ENCODE measurements at places on chromosomes 6 and 20.
A peak's percentile ranks its signal among the peaks of the same experiment; 100 is the strongest.

- DNase-seq: no peak
Measured at GRCh38 chr6:44309092-44309491, 4.1 kb downstream of the AARS2 start.

GRCh38 chr6:160043784-160044183 lies 74.9 kb downstream of the IGF2R start:
- DNase-seq: no peak

- no peak for DNase-seq
Measured at GRCh38 chr6:152909241-152909640, 73.6 kb downstream of the FBXO5 start.

- no peak for DNase-seq
Measured at GRCh38 chr6:129753422-129753821, 43.4 kb upstream of the ARHGAP18 start.

DNA sequence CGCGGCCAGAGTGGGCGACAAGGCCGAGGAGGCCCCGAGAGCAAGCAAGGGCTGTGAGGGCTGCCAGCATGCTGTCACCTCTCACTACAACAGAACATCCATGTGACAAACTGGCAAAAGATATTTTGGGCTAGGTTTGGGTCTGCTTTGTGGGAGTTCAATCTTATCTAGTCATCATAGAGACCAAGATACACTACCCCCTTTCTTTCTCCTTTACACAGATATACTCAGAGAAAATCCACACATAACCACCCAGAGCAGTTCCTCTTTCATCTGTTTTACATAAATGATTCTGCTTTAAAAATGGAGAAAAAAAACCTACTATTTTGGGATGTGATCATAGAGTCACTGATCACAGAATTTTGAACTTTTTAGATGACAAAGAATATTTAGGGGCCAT lies 16.8 kb downstream of the SOX4 start:
- no peak for DNase-seq

GRCh38 chr6:27154696-27155095 lies 92.8 kb upstream of the PRSS16 start:
- DNase-seq: no peak

DNA sequence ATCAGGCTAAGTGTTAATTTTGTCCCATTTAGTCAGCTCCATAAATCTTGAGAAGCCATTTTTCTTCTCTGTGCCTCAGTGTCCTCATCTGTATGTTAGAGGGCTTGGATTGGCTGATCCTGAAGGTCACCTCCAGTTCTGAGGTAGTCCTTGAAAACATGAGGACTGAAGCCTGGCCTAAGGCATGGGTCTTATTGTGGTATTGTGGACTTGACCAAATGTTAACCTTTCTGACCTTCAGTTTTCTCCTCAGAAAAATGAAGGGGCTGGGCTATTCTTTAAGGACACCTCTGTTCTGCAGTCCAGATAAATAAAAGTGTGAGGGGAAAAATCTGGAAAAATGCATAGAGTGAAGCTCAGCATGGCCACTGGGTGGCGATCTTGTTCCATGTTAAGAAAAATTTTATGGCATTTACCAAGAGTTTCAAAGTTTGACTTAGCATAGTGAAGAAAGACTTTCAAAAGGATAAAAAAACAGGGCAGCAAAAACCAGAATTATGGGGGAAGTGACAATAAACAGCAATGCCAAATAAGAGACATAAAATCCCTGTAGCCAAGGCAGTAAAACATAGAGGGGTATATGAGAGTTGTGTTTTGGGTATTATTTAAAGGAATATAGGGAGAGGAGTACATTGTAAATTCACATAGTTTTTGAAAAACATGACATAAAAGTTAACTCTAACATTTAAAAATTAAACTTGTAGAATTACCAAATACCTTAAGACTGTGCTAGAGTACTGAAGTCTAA lies 13.2 kb upstream of the TFB1M start:
- DNase-seq: peak; percentile 55

- no peak for DNase-seq
Measured at GRCh38 chr6:5050009-5050408, 35.1 kb upstream of the PPP1R3G start.

DNA sequence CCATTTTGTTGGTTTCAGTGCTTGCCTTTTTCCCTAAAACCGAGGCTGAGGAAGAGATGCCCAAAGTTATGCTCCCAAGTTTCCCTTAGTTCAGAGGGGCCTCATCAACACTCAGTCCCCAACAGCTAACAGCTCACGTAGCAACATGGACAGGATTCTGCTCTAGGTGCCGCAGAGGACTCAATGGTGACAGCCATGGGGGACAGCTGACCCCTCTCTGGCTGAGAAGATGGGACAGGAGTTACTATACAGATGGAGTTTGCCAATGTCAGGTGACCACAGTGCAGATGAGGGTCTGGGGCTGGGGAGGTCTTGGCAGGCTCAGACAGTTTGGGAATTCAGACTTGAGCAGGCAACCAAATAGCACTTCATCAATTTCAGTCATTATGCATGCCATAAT lies 67.3 kb downstream of the NPEPL1 start:
- no peak for DNase-seq

DNA sequence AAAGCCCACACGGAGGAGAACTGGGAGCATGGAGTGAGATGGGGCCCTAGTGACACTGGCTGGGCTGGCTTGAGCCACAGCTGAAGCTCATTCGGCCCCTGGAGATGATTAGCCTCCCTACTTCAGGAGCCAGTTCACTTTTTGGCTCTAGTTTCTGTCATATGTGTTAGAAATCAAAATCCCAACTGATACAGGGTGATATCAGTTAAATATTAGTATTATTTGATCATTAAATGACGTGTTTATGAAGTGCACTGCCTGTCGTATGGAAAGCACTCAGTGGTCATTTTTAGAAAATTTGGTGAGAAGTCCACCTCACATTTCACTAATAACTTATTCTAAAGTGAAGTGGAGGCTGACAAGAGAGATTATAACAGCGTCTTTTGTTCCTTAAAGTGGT lies 59.0 kb downstream of the TULP4 start:
- no peak for DNase-seq

- no peak for DNase-seq
Measured at GRCh38 chr20:13809373-13809772, 24.5 kb downstream of the NDUFAF5 start.

DNA sequence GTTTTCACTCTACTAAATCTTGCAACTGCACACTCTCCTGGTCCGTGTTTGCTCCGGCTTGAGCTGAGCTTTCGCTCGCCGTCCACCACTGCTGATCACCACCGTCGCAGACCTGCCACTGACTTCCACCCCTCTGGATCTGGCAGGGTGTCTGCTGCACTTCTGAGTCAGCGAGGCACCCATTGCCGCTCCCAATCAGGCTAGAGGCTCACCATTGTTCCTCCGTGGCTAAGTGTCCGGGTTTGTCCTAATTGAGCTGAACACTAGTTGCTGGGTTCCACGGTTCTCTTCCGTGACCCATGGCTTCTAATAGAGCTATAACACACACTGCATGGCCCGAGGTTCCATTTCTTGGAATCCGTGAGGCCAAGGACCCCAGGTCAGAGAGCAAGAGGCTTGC lies 98.6 kb upstream of the GPR6 start:
- DNase-seq: no peak

DNA sequence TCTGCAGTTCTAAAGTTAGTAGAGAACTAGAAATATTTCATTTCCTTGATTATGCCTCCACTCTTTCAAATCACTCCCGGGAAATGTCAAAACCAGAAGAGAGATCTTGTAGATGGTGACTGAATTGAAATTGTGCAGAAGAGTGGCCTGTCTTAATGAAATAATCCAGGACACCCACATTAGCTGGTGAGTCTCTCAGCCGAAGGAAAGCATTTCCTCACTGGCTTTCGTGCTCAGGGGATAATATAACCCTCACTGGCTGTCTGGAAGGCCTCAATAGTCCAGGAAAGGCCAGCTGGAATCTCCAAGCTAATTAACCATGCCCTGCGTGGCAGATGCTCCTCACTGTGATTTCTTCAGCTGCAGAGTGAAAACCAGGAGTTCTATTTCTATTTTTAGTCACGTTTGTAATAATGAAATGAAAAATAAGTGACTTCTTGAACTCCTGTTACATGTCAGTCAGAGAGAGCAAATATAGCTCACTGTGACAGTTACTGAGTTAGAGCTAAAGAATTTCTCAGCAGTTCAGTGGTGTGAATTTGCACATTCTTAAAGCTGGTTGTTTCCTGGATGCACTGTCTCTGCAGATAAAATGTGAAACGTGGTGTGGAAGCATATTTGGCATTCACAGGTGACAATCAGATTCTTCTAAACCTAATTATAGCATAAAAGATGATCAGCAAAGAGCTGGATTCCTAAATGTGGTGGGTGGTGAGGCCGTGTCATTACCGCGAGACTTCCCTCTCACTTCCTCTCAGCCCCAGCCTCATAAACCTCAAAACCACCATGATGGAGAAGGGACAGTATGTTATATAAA lies 211.7 kb downstream of the LMBRD1 start:
- DNase-seq: no peak

DNA sequence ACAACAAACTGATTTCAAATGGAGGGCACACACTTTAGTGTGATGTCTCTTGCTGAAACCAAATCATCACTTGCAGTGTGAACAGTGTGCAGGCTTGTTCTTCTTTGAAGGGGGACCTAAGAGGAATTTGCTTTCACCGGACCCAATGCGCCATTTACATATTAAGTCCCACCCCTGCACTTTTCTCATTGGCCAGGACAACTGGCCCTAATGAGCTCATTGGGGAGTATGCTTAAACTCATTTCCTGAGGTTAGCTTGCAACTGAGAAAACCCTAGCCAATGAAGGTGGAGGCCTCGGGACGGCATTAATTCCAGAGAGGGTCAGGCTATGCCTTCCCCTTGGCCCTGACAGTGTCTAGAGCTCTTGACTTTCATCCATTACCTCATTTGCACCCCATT lies 58.7 kb downstream of the VEGFA start:
- DNase-seq: no peak

DNA sequence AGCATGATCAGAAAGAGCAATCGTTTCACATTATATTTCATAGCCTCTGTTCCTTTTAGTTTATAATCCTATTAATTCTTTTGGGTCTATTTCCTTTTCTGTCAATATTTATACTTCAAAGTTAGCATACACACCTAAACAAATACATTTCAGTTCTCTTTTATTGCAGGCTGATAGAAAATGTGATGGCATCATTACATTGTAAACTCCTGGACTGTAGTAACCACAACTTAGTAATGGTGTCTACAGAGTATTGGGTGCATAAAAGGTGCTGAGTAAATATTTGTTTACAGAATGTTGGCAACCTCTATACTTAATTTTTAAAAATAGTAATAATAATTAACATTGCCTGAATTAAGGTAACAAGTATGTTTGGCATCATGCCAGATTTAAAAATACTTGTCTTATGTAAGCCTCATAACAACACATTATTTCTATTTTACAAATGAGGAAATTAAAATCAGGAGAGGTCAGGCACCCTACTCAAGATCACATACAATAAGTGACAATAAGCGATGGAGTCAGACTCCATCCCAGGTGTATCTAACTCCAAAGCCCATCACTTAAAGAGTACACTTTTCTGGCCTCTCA lies 195.0 kb downstream of the UBE3D start:
- no peak for DNase-seq

DNA sequence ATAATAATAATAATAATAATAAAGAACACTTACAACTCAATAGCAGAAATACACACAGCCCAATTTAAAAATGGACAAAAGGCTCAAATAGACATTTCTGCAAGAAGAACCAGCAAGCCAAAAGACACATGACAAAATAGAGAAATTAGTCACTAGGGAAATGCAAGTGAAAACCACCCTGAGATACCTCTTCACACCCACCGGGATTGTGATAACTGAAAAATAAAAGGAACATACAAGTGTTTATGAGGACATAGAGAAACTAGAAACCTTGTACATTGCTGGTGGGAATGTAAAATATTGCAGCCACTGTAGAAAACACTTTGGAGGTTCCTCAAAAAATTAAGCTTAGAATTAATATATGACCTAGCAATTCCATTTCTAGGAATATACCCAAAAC lies 59.2 kb downstream of the ZDHHC14 start:
- no peak for DNase-seq

Measured in effector memory CD8-positive, alpha-beta T cell (primary cell).